ENCODE measurements at places on chromosomes 5 and 9.

DNA sequence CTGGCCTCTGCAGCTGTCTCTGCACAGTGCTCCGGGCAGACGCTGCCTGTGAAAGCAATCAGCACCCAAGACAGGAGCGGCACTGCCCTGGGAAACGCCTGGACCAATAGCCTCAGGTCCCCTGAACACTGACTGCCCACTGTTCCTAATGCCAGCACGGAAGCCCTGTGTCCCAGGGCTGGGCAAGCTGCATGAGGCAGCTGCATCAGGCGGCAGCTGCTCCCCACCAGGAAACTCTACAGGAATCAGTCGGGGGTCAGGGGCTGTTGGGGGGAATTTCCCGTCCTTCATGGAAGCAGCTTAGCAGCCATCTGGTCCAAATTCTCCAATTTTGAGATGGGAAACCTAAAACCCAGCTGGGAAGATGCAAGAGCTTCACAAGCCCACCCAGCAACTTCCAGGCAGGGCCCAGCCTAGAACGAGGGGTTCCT is 118.6 kb downstream of the VAV2 start:
- no peak for DNase-seq

DNA sequence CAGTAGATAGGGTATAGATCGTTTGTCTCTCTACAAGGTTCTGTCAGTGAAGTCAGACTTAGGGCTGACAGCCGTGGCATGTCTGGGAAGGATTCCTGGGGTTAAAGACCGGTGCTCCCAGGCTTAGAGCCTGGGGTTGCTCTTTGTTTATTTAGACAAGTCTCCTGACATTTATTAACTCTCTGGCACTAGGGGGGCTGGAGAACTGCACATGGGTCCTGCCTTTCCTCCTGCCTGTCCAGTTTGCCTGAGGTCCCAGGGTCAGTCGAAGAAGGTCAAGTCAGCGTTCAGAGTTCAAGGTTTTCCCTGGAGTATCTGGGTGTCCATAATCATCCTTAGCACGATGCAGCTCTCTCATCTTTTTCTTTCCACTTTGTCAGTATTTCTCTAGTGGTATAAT is 5.6 kb downstream of the EGFLAM start:
- no peak for DNase-seq

- DNase-seq, result no peak
These were observed 308.5 kb downstream of the ARRDC3 start for GRCh38 chr5:91074615-91075014.

DNA sequence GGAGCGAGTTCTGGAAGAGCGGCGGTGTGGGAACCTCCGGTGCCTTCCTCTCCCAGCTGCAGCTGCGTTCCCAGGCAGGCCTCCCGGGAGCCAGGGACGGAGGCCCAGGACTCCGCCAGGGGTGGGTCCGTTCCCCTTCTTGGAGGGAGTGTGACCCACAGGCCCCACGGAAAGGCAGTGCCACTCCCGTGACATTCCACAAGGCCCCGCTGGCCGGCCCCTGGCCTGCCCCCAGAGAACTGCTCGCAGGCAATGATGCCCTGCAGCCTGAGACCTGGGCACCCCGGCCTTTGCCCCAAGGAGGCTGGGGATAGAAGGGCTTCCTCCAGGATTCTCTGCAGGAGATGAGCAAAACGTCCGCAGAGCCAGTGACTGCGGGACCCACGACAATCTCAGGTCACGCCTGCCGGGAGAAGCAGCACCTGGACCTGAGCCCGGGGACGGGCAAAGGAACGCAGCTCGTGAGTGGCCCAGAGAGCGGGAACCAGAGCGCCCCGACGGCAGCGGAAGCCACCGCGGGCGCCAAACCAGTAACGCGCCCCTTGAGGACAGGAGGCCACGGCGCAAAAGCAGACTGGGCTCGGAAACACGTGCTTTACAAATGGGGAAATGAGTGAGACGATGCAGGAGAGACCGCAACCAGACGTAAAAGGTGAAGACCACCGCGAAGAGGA is 9.3 kb downstream of the OBP2B start:
- peak; percentile 53 for DNase-seq

GRCh38 chr9:78695519-78695918 is 398.6 kb downstream of the PSAT1 start:
- DNase-seq, result no peak

- DNase-seq, result no peak
These were observed 51.7 kb upstream of the LRRTM2 start for GRCh38 chr5:138926688-138927448.

DNA sequence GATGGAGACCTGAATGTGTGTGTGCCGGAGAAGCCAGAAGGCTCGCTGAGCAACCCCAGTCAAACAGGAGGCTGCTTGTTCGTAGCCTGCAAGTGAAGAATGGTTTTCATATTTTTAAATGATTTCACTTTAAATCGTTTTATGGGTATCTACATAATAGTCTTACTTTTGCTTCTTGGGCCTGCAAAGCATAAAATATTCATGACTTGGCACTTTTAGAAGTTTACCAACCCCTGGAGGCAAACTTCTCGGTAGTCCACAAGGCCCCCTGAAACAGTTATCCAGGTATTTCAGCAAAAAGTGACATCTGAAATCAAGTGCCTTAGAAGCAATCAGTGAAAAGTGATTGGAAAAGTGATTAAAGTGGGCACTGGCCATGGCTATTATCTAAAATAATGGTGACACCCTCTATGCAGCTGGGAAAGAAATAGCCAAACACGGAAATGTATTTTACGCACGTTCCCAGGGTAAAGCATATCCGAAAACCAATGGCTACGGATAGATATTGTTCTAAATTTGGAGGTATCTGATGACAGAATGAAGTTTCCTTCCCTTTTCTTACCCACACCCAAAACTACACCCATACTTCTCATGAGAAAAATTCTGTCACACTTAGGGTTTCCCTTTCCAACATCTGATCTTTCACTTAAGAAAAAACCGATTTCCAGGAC is 39.0 kb downstream of the RAPGEF1 start:
- DNase-seq, result no peak

DNA sequence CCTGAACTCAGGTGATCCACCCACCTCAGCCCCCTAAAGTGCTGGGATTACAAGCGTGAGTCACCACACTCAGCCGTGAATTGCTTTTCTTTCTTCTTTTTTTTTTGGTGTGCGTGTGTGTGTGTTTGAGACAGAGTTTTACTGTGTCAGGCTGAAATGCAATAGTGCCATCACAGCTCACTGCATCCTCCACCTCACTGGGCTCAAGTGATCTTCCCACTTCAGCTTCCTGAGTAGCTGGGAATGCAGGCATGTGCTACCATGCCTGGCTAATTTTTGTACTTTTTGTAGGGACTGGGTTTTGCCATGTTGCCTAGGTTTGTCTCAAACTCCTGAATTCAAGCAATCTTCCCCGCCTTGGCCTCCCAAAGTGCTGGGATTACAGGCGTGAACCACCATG is 113.7 kb upstream of the HAPLN1 start:
- DNase-seq, result no peak

DNA sequence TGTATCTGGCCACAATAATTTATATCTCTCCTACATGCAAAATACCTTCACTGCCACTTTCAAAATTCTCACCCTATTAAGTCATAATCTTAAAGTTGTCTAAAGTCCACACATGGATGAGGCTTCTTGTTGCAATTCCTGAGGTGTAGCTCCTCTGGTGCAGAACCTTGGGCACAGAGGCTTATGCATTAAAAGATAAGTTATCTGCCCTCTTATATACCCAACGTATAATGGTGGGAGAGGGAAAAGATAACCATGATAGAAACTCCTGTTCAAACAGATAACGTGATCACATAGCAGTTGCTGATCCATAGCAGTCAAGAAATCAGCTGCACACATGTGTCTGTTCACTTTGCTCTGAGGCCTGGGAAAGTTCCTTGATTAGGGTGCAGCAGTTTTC is 1767.0 kb downstream of the MAT2B start:
- no peak for DNase-seq

DNA sequence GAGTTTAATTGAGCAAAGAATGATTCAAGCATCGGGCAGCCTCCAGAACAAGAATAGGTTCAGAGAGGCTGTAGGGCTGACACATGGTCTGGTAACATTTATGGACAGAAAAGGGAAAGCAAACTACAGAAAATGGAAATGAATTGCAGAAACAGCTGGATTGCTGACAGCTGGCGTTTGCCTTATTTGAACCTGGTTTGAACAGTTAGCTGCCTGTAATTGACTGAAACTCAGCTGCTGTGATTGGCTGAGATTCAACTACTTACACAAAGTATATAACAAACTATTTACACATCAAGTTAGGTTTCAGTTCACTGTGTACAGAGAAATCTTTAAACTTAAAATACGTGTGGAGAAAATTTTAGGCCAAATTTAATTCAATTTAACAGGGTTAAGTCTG is 441.7 kb downstream of the PRELID2 start:
- DNase-seq, result no peak

GRCh38 chr9:93635186-93636107 is 59.1 kb downstream of the PHF2 start:
- no peak for DNase-seq

DNA sequence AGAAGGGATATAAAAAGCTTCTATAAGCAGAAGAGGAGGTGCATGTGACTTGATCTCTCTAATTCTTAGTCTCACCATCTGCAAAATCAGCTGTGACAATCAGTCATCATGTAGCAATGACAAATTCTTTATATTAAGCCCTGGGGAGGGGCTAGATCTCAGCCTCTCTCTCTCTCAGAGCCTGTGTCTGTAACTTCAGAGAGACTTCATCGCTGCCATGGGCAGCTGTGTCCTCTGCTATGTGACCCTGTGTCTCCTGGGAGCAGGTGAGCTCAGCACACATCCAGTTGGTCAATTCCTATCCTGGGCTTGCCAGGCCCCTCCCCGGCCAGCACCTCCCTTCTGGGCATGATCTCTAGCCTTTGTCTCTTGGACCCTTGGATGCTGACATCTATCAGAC is 109.6 kb downstream of the ANKRD18B start:
- no peak for DNase-seq

DNA sequence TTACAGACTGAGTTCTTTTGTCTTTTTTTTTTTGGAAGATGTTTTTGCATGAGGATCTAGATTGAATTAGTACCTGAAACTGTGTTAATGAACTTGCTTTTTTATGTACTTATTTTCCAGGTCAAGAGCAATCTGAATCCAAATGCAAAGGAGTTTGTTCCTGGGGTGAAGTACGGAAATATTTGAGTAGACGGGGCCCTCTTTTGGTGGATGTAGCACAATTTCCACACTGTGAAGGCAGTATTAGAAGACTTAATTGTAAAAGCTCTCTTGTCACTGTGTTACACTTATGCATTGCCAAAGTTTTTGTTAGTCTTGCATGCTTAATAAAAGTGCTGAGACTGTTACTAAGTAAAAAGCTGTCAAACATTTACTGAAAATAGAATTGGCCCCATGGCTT is 14.5 kb downstream of the SLC23A1 start:
- DNase-seq, result no peak

DNA sequence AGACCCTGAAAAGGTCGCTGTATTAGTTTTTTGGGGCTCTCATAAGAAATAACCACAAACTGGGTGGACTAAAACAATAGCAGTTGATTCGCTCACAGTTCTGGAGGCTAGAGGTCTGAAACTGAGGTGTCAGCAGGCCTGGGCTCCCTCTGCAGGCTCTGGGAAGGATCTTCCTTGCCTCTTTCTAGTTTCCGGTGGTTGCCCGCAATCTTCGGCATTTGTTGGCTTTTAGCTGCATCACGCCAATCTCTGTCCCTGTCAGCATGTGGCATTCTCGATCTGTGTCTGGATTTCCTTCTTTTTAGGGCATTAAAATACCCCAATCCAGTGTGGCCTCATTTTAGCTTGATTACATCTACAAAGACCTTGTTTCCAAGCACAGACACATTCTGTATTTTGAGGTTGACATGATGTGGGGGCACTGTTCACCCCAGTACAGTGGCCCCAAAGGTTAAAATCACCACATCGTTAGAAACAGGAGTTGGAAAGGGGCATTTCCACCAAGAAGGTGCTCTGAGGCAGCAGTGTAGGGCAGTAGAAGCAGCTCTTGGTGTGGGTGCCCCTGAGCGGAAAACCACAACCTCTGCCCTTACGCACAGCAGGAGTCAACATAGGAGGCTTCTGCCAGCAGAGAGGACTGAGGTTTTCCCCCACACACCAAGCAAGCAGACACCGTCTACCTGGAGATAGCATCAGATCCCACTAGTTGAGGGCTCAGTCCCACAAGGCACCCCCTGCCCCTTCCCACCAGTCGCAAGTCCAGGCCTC is 13.5 kb downstream of the ZNF79 start:
- DNase-seq, result peak; percentile 18

DNA sequence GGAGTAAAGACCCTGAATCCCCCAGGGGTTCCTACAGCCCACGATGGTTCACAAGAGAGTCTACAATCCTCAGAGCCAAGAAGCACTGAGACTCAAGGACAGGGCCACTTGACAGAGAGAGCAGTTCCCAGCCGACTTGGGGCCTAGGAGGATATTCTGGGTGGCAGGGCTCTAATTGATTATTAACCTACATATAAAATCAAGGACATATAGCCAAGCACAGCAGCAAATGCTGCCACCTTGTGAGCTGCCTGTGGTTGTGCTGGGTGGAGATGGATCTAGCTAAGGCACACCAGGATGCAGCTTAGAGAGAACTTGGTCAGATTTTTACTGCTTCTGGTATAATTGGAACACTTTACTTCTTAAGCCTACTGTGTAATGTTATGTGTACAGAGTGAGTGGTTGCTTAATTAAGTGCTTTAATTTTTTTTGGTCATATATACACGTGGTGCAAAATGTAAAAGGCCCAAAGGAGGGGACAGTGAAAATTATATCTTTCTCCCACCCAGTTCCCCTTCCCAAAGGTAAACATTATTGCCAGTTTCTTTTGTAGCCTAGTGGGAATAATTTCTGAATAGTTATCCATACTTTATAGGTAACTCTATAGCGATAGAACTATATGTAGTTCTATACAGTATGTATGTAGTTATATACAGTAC is 78.8 kb downstream of the F2RL2 start:
- DNase-seq, result peak; percentile 82

DNA sequence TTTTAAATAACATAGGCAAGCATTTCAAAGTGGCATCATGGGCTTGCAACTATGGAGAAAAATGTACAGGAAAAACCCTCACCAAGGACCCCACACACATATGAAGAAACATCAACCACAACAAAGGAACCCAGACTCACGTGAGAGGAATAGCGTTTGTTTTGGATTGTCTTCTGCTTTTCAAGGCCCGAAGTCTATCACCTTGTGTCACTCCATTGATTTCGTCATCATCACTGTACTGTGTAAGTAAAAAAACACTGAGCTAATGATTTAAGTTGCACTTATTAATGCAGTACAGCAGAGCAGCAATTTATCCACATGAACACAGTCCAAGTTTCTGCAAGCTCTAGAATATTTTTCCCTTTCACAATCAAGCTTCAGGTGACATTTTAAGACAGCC is 72.4 kb downstream of the HABP4 start:
- DNase-seq, result peak; percentile 2

Data from CD4-positive, alpha-beta T cell treated with Interferon alpha-2 for 1 hour (primary cell).